ENCODE measurements at places on chromosomes 6 and 20. TPM values are rescaled to one million over a fixed set of nuclear protein-coding genes. Genes with fewer than 3 reads are reported as not detected.

Gene BHLHE23
- total RNA-seq, result not detected

Gene ZNF165
- total RNA-seq, result 0.24 TPM

Gene SMLR1
- total RNA-seq, result not detected

GRCh38 chr6:85594197-85594930 lies 706 bp upstream of the SNX14 start:
- DNase-seq, result no peak
- no peaks in the 10 kb centered on the region for H3K36me3 ChIP-seq
- peak overlapping the region; percentile 91 for H3K27ac ChIP-seq
- H3K4me3 ChIP-seq, result peak overlapping the region; percentile 59

DNA sequence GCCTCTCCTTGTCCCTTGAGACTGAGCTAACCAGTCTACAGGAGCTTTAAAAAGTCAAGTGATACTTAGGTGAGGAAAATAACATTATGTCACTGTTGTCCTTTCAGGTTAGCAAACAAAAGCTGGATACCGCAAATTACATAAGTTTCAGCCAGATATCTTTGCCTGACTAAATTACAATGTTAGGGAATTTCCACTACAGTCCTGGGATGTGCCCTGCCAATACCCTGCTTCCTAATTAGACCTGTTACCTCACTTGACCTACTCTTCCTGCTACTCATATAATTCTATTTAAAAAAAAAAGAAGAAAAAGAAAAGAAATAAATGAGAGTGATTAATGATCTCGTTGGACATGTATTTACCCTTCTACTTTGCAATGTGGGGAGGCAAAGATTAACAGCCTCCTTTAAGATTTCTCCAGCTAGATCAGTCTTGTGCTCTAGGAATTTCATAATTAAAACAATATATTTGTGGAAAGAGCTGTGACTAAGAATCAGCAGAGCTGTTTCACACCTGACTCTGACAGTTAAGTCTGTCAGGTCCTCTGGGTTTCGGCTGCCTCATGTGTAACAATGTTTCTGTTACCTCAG lies 318.9 kb downstream of the HDGFL1 start:
- no peak overlapping the region for H3K27ac ChIP-seq
- no peaks in the 10 kb centered on the region for H3K36me3 ChIP-seq
- no peak overlapping the region for H3K4me3 ChIP-seq
- peaks cover 3% of the 10 kb centered on the region for H3K4me1 ChIP-seq

DNA sequence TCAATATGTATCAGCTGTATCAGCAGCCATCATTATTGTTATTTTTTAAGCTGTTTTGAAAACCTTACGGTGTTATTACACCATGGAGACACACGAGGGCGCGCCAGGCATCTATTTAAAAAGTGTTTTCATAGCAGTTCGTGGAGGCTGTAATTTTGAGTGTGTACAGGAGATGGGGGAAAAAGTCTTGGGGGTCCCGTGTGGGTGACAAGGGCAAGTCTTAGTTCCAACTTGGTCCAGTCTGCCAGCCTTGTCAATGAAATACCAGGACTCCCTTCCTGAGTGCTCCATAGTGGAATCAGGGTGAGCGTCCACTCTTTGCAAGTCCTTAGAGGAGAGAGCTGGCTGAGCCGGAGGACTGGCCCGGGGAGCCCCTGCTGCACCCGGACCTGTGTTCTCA lies 43.3 kb downstream of the SLC2A10 start:
- peak; percentile 38 for DNase-seq
- no peak overlapping the region for H3K4me3 ChIP-seq
- no peaks in the 10 kb centered on the region for H3K36me3 ChIP-seq
- no peaks in the 10 kb centered on the region for H3K4me1 ChIP-seq
- no peaks in the 10 kb centered on the region for H3K27me3 ChIP-seq

Gene SYCP2
- total RNA-seq, result 1.3 TPM

GRCh38 chr20:432677-433299 lies 24.7 kb downstream of the RBCK1 start:
- no peaks in the 10 kb centered on the region for H3K27me3 ChIP-seq
- H3K4me1 ChIP-seq, result no peaks in the 10 kb centered on the region
- no peaks in the 10 kb centered on the region for H3K36me3 ChIP-seq

- H3K27me3 ChIP-seq, result no peaks in the 10 kb centered on the region
- DNase-seq, result no peak
- no peak overlapping the region for H3K4me3 ChIP-seq
- no peak overlapping the region for H3K27ac ChIP-seq
Measured at GRCh38 chr20:35451295-35451694, 4.1 kb upstream of the CEP250 start.

- H3K36me3 ChIP-seq, result no peaks in the 10 kb centered on the region
- H3K27ac ChIP-seq, result no peak overlapping the region
- H3K27me3 ChIP-seq, result no peaks in the 10 kb centered on the region
- DNase-seq, result no peak
- H3K4me1 ChIP-seq, result no peaks in the 10 kb centered on the region
Measured at GRCh38 chr6:133159255-133159795, 81.8 kb upstream of the EYA4 start.

DNA sequence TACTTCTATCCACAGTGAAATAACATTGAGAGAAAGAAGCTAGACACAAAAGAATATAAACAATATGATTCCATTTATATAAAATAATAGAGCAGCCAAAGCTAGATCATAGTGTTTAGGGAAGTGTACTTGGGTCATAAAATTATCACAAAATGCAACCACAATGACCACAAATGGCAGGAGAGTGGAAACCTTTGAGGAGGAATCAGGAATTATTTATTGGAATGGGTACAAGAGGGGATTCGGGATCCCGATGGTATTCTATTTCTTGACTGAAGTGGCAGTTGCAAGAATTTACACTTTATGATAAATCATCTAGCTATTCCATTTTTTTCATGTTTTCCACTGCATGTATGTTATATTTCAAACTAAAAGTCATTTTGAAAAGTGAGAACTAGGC lies 76.1 kb downstream of the IPCEF1 start:
- H3K27me3 ChIP-seq, result no peaks in the 10 kb centered on the region
- no peaks in the 10 kb centered on the region for H3K36me3 ChIP-seq
- H3K4me1 ChIP-seq, result peaks cover 4% of the 10 kb centered on the region
- no peak overlapping the region for H3K4me3 ChIP-seq

DNA sequence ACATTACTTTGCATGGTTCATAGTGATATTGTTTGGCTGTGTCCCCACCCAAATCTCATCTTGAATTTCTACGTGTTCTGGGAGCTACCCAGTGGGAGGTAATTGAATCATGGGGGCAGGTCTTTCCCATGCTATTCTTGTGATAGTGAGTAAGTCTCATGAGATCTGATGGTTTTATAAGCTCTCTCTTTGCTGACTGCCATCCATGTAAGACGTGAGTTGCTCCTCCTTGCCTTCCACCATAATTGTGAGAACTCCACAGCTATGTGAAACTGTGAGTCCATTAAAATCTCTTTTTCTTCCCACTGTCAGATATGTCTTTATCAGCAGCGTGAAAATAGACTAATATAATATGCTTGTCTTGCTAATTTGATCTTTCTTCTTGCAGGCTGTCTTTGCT lies 200.4 kb upstream of the NOX3 start:
- DNase-seq, result no peak
- no peaks in the 10 kb centered on the region for H3K4me1 ChIP-seq
- no peaks in the 10 kb centered on the region for H3K27me3 ChIP-seq
- no peak overlapping the region for H3K27ac ChIP-seq
- H3K36me3 ChIP-seq, result no peaks in the 10 kb centered on the region
- no peak overlapping the region for H3K4me3 ChIP-seq

DNA sequence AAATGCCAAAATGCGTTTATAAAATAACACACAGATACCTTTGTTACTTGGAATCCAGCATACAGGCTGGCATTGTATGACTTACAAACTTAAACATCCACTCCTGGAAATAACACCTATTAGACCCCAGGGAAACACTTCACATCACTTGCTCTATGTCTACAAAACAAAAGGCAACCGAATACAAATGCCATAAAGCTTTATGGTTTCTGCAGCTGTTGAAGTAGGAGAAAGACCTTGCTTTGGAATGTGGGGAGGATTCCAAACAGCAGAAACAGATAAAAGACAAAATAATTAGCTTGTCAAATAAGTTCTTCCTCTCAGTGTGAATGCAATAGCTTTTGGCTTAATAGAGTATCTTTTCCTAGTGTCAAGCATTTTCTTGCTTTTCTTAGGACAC lies 9.8 kb upstream of the AMD1 start:
- DNase-seq, result no peak
- no peak overlapping the region for H3K4me3 ChIP-seq
- H3K36me3 ChIP-seq, result no peaks in the 10 kb centered on the region
- H3K4me1 ChIP-seq, result no peaks in the 10 kb centered on the region

GRCh38 chr6:35755278-35755924 lies 18.6 kb downstream of the ARMC12 start:
- H3K4me1 ChIP-seq, result no peaks in the 10 kb centered on the region
- no peak overlapping the region for H3K4me3 ChIP-seq
- DNase-seq, result no peak
- no peaks in the 10 kb centered on the region for H3K36me3 ChIP-seq
- H3K27me3 ChIP-seq, result no peaks in the 10 kb centered on the region
- no peak overlapping the region for H3K27ac ChIP-seq

- H3K36me3 ChIP-seq, result no peaks in the 10 kb centered on the region
- H3K27me3 ChIP-seq, result no peaks in the 10 kb centered on the region
- H3K27ac ChIP-seq, result no peak overlapping the region
- no peaks in the 10 kb centered on the region for H3K4me1 ChIP-seq
- no peak for DNase-seq
- H3K4me3 ChIP-seq, result no peak overlapping the region
Measured at GRCh38 chr6:99192561-99192960, 156.9 kb downstream of the FAXC start.
